ENCODE measurements at places on chromosomes 3 and 15. TPM values are rescaled to one million over a fixed set of nuclear protein-coding genes. Genes with fewer than 3 reads are reported as not detected.

DNA sequence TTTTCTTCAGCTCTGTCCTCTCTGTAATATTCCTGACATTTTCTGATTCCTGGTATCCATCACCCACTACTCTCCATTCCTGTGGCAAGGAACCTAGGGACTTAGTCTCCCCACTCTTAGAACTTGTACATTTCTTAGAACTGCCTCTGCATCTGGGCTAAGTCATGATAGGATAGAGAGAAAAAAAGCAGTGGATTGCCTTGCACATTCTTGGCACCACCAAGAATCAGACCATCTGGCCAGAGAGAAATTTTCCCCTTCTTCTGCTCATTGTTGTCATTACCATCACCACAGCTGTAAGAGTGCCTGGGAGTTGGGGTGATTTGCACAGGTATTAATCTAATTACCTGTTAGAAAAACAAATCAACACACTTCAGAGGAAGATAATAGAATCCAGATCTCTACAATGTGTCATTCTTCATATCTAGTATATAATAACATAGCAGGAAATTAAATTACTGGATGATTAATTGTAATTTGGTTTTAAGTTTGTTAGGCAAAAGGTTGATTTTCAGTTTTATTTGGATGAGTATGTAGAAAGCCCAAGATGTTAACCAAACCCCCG, 264.8 kb upstream of the ZPLD1 start:
- H3K36me3 ChIP-seq, result no peaks in the 10 kb centered on the region
- H3K4me3 ChIP-seq, result no peak overlapping the region
- H3K4me1 ChIP-seq, result no peaks in the 10 kb centered on the region
- no peaks in the 10 kb centered on the region for H3K27me3 ChIP-seq

GRCh38 chr3:175274056-175274455, 414.9 kb downstream of the NAALADL2 start:
- H3K27ac ChIP-seq, result no peak overlapping the region
- no peak for DNase-seq
- H3K27me3 ChIP-seq, result no peaks in the 10 kb centered on the region
- H3K4me1 ChIP-seq, result no peaks in the 10 kb centered on the region

GRCh38 chr3:59418836-59419235, 369.0 kb upstream of the CFAP20DC start:
- H3K36me3 ChIP-seq, result no peaks in the 10 kb centered on the region
- H3K27me3 ChIP-seq, result no peaks in the 10 kb centered on the region
- H3K4me1 ChIP-seq, result no peaks in the 10 kb centered on the region
- H3K27ac ChIP-seq, result no peak overlapping the region
- no peak overlapping the region for H3K4me3 ChIP-seq
- DNase-seq, result no peak

DNA sequence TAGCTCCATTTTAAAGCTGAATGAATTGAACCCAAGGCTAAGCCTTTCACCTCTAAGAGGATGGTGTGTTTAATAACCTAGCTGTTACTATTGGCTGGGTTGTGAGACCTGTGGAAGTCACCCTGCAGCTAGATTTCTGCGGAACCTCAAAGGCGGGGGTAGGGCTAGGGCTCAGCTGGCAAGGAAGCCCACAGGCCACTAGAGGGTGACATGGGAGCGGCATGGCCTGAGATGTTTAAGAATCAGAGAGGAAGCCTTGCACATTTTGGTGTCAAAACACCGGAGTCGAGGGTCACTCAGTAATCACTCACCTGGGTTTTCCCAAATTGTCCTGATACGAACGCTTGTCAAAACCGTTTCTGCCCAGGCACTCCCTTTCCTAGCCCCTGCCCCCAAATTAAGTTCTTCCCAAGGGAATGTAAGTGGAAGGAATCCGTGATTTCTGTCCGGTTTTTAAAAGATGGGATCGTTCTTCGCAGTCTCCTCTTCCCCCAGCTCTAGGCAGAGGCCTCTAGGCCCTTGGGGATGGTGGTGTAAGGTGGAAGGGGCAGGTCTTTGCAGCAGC, 3.8 kb upstream of the ACAD9 start:
- no peaks in the 10 kb centered on the region for H3K27me3 ChIP-seq
- peak; percentile 75 for DNase-seq
- H3K4me3 ChIP-seq, result no peak overlapping the region
- no peaks in the 10 kb centered on the region for H3K36me3 ChIP-seq
- no peak overlapping the region for H3K27ac ChIP-seq

DNA sequence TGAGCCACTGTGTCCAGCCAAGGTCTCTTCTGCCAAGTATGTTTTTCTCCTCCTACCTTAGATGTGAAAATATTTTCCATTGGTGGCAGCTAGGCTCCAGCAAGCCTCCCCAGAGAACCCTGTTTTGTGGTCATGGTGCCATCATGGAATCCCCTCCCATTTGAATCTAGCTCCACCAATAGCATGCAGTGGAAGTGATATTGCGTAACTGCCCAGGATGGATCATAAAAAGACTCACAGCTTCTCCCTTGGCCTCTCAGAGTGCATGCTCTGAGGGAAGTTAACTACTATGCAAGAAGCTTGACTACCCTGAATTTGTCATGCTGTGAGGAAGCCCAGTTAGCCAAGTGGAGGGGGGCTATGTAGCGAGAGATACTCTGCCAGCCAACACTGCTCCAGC, 27.5 kb downstream of the CRYGS start:
- no peaks in the 10 kb centered on the region for H3K27me3 ChIP-seq
- no peak overlapping the region for H3K4me3 ChIP-seq
- H3K4me1 ChIP-seq, result no peaks in the 10 kb centered on the region
- no peak for DNase-seq

FAM107A gene
- total RNA-seq, result 0.13 TPM

NPAP1 gene
- 0.07 TPM for total RNA-seq

FETUB gene
- not detected for total RNA-seq

DPPA2 gene
- 3.1 TPM for total RNA-seq

All from H9 (cell line).